T-helper 9 cell (primary cell): ENCODE measurements at places on chromosomes 13 and 19.

DNA sequence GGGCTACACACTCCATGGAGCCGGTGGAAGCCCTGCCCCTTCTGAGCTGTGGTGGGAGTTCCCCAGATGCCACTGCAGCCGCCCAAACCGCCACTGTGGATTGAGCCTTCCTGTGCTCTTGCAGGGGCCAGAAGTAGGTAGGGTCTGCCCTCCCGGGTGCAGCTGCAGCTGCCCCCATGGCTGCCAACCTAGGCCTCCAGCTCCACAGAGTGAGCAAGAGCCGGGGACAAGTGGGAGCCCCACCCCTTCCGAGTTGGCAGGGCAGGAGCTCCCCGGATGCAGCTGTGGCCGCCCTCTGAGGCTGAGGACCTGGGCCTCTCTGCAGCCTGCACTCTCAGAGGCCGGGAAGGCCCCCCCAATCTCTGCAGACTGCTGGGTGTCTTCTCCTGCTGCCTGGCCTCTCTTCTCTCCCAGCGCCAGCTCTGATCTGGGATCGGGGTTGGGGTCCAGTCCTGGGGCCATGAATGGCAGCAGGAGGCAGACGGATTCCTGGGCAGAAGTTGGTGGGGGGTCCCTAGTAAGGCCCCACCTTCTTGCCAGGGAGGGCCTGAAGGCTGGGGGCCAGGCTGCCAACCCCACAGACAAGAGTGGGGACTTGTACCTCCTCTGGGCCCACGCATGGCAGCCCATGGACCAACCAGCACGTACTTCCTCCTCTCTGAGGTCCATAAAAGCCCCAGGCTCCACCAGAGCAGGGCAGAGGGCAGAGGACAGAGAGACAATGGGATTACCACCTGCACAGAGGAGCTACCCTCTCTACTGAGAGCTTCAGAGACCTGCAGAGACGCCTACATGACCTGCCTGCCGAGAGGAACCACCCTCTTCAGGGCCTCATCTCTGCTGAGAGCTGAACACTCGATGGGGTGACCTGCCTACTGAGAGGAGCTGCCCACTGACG, 28.9 kb downstream of the AP2S1 start:
- peak; percentile 45 for DNase-seq

GRCh38 chr19:36488846-36489117, 579 bp downstream of the ZNF566 start:
- DNase-seq: no peak

DNA sequence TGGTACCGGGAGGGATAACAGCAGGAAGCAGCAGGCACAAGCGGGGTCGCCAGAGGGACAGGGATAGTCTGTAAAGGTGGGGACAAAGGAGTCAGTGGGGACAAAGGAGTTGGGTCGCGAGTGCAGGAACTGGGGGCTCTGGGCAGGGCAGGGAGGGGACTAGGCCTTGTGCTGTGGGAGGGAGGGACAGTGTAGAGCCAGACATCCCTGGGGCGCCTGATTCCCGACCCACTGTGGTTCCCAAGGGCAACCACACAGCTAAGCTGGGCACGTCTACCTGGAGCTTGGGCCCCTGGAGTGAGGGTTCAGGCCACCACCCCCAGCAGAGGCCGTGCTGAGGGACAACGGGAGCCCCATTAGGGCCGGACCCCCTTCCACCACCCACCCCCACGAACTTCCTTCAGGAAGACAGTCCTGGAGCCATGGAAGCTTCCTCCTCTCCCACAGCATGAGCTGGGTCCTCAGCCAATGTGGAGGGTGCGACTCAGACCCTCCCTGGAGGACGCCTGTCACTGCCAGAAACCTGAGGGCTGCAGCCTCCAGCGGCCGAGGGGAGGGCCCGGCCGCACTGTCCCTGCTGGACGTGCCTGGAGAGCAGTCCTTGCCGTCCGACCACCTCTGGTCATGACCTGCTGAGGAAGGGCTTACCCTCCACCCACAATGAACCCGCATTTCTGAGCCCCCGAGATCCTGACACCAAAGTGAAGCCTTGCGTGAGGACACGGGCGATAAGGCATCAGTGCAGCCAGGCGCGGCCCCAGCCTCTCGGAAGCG, 77.9 kb downstream of the SPACA7 start:
- DNase-seq: no peak

GRCh38 chr13:75959861-75960481, 323.8 kb downstream of the LMO7 start:
- DNase-seq: no peak

GRCh38 chr19:1780272-1780958, 27.1 kb downstream of the ONECUT3 start:
- DNase-seq: no peak

GRCh38 chr13:23003446-23003845, 177.3 kb upstream of the SGCG start:
- no peak for DNase-seq
